GM23338 (cell line): ENCODE measurements at places on chromosomes 2 and 18. TPM values are rescaled to one million over a fixed set of nuclear protein-coding genes. Genes with fewer than 3 reads are reported as not detected.

Gene DPP4
- 2.8 and 4.1 TPM in 2 replicates for total RNA-seq

DNA sequence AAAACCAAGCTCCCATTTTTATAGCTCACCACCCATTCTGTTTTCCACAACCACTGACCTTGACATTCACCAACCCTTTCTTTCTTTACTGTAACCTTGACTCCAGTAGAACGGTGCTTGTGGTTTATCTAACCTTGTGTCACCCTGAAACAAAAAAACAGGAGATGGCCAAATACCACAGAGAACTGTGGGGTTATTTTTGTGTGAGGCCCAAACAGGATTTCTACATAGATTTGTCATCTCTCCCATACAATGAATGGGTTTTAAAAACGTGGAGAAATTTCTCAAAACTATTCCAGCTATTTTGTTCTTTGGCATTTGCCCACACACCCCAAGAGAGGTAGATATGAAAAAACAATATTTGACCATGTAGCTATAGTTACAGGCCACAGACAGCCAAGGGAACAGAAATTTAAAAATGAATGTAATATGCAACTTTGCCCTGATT, 231.3 kb upstream of the TANK start:
- DNase-seq, result no peak

Gene REG3G
- not detected in 2 replicates for total RNA-seq

Gene GALNT3
- 17.1 and 38.1 TPM in 2 replicates for total RNA-seq

Gene XDH
- total RNA-seq, result 0.58 and 0.87 TPM in 2 replicates

DNA sequence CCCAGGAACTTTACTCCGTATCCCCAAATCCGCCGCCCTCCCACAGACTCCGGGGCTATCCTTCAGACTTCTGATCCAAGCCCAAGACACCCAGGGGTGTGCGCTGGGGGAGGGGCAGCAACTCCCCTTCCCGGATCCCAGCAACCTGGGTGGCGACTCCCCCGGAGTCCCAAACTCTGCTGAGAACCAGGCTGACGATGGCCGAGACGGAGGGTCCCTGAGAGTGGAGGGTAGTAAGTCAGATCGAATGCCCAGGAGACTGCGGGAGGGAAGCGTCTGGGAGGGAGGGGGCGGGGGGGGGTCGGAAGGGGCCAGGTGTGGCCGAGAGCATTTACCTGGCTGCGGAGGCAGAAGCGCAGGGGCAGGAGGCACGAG, 7.0 kb upstream of the TNS1 start:
- no peak for DNase-seq
